Type B pancreatic cell (in vitro differentiated cells): ENCODE measurements at places on chromosomes 13 and 19. TPM values are rescaled to one million over a fixed set of nuclear protein-coding genes. Genes with fewer than 3 reads are reported as not detected.

TSSK6 gene
- 1.5 and 2.3 TPM in 2 replicates for total RNA-seq

SHKBP1 gene
- 54.6 and 55.4 TPM in 2 replicates for total RNA-seq

OR4F17 gene
- not detected in 2 replicates for total RNA-seq

ZNF101 gene
- 10.6 and 11.2 TPM in 2 replicates for total RNA-seq

GZMM gene
- total RNA-seq = 0.34 TPM in 1 of 2 replicates, not detected in the other

SRRM5 gene
- 0.56 and 0.69 TPM in 2 replicates for total RNA-seq

ZNF835 gene
- total RNA-seq = 0.12 and 0.74 TPM in 2 replicates

UNC13A gene
- 4.3 and 6.2 TPM in 2 replicates for total RNA-seq

LRRC8E gene
- 4.3 and 7.4 TPM in 2 replicates for total RNA-seq

LACC1 gene
- total RNA-seq = 4.4 and 11.8 TPM in 2 replicates

SIGLEC10 gene
- not detected in 2 replicates for total RNA-seq

GPR183 gene
- total RNA-seq = not detected in 2 replicates

PSPN gene
- 2.8 and 4.8 TPM in 2 replicates for total RNA-seq

PEX11G gene
- total RNA-seq = 4.8 and 5.7 TPM in 2 replicates

DOHH gene
- total RNA-seq = 10.5 and 10.8 TPM in 2 replicates

KL gene
- 3.6 TPM in 2 replicates for total RNA-seq

PSG11 gene
- not detected in 2 replicates for total RNA-seq

PSG3 gene
- not detected in 2 replicates for total RNA-seq

NCAN gene
- 0.07 and 0.80 TPM in 2 replicates for total RNA-seq

CEACAM6 gene
- total RNA-seq = 29.8 and 76.1 TPM in 2 replicates

SIGLEC5 gene
- total RNA-seq = not detected in 2 replicates

FOXO1 gene
- 16.9 and 21.5 TPM in 2 replicates for total RNA-seq

CEACAM3 gene
- not detected in 2 replicates for total RNA-seq

ZNF536 gene
- 0.57 and 9.2 TPM in 2 replicates for total RNA-seq

ZNF563 gene
- 2.6 and 2.7 TPM in 2 replicates for total RNA-seq

DKKL1 gene
- total RNA-seq = 0.90 and 9.4 TPM in 2 replicates

SPACA6 gene
- 12.8 and 28.7 TPM in 2 replicates for total RNA-seq

ATXN8OS gene
- not detected in 2 replicates for total RNA-seq

IFNL1 gene
- not detected in 2 replicates for total RNA-seq

ZNF317 gene
- 40.3 and 40.5 TPM in 2 replicates for total RNA-seq

CPAMD8 gene
- 27.6 and 42.9 TPM in 2 replicates for total RNA-seq

KLK12 gene
- total RNA-seq = 0.83 and 1.6 TPM in 2 replicates

ZNF780A gene
- 21.2 and 24.3 TPM in 2 replicates for total RNA-seq

EPSTI1 gene
- 7.9 and 15.7 TPM in 2 replicates for total RNA-seq

C19orf67 gene
- not detected in 2 replicates for total RNA-seq

MEIOSIN gene
- not detected in 2 replicates for total RNA-seq

PLPP2 gene
- total RNA-seq = 7.6 and 8.6 TPM in 2 replicates

PAF1 gene
- 36.9 and 43.6 TPM in 2 replicates for total RNA-seq

MEF2B gene
- total RNA-seq = 1.5 and 1.6 TPM in 2 replicates

ICAM4 gene
- 2.8 and 5.3 TPM in 2 replicates for total RNA-seq

RUBCNL gene
- 1.1 TPM in 2 replicates for total RNA-seq

USHBP1 gene
- total RNA-seq = 0.29 TPM in 1 of 2 replicates, not detected in the other

OR7C1 gene
- not detected in 2 replicates for total RNA-seq

TUBA3C gene
- total RNA-seq = not detected in 2 replicates

KXD1 gene
- 72.9 and 73.9 TPM in 2 replicates for total RNA-seq

ACP7 gene
- total RNA-seq = 0.29 and 0.31 TPM in 2 replicates

NPAS1 gene
- total RNA-seq = 3.6 and 6.6 TPM in 2 replicates
